ENCODE measurements at places on chromosomes 5 and 9.

DNA sequence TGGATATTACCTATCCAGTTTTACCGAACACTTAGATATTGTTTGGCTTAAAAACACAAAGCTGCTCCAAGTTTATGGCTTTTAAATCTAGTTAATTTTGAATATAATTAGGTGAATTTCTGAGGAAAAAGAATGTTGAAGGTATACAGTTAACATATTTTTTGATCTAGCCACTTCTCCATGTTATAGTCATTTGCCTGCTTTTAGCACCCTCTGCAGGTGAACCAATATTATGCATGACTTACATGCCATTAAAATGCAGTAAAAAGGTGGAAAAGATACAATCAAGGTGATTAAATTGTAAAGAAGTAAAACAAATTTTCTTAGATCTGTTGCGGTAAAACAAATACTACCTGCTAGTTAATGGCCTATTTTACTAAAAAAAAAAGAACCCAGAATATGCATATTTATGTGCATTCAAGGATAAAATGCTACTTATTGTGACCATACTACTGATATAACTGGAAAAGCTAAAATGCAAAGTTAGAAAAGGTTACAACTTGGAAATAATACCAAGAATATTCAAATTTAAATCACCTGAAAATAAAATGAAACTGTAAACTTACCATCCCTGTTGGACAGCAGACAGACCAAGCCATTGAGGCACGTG, 132.1 kb downstream of the AP3B1 start:
- ATAC-seq: no peak

GRCh38 chr9:92654481-92655301, 15.2 kb downstream of the IPPK start:
- no peak for ATAC-seq

DNA sequence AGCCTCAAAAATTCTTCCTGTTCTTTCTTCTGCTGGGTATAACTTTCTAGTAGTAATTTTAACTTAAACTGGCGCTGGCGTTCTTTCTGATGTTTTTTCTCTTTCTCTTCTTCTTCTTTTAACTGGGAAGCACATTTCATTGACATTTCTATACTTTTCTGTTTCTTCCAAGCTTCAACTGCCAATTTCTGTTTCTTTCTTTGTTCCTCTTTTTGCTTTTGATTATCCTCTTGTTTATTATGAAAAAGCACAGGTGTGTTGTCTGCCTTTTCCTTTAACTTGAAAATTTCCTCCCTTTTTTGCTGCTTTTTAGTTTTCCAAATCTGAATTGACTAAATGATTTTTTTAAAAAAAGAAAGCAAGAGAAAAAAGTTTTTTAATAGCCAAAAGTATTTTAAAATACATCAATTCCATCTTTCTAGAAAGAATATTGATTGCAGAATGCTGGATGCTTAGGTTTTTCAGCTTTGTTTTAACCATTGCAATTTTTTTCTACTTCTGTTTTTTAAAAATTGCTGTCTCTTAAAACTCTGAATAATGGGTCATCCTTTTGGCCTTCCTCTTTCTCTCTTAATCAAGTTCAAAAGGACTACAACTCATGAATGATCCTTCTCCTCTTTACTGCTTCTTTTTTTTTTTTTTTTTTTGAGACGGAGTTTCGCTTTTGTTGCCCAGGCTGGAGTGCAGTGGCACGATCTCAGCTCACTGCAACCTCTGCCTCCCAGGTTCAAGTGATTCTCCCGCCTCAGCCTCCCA, 8.8 kb upstream of the PGGT1B start:
- no peak for ATAC-seq

DNA sequence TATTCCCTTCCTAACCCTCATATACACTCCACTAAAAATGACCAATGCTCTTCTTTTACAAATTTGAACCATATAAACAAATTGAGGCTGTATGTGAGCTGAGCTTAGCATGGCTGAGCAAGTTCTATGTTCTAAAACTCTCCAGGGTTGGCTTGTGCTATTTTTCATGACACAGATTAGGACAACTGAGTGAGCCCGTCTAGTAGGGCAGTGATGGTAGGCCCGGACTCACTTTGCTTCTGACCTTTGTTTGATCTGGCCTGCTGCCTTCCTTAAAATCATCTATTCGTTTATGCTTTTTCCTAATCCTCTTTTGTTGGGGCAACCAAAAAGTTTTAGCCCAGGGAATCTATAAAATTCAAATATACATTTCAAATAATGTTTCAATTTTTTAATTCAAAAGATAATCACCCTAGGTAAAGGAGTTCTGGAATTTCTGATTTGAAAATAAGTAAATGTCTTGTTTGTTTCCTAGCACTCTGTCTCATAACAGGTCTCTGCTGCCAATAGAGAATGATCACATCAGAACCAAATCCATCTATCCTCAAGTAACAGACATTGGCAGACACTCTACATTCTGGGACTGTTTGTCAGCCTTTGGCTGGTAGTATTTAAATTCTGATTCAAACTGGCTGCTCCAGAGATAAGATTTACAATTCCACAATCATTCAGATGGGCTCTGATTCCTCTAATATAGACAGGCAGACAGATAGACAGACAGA, 217.0 kb upstream of the TARS1 start:
- ATAC-seq: no peak

DNA sequence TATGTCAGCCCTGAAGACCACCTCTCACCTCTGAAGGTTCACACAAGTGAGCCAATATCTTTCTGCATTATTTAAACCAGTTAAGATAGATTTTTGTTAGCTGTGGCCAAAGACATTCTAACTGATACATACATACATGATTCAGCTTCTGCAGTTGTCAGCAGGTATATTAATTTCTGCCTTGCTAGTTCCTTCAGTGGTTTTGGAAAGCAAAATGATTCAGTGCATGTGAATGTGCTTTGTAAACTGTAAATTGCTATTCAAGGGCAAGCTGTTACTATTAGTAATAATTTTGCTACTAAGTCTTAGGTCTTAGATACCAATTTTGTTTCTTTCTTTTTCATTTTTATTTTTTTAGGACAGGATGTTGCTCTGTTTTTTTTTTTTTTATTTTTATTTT, 89.2 kb upstream of the ERBIN start:
- no peak for ATAC-seq

DNA sequence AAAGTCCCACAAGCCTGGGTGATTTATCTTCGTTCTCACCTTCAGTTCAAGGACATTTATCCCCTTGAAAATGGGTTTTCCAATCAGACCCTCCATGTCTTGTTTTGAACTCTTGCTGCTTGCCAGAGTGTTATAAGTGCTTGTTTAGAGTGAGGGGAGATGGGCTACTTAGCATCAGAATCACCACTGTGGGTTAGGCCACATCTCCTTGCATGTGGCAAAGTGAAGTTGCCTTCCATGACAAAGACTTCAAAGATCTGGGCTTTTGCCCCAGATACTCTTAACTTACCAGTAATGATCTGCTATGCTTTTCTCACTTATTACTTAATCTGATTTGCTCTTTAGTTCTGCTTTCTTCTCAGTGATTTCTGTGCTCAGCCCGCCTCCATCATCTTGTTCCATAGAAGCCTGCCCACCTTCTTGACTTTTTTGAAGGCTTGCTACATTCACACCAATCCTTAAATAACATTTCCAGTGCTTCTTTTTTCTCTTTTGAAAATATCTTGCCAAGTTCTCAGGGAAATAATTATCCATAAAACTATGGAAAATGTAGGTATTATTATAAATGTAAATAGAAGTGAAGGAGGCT, 39.0 kb downstream of the GPR21 start:
- ATAC-seq: no peak

- ATAC-seq: no peak
Measured at GRCh38 chr5:95043648-95044047, 241.2 kb downstream of the MCTP1 start.

DNA sequence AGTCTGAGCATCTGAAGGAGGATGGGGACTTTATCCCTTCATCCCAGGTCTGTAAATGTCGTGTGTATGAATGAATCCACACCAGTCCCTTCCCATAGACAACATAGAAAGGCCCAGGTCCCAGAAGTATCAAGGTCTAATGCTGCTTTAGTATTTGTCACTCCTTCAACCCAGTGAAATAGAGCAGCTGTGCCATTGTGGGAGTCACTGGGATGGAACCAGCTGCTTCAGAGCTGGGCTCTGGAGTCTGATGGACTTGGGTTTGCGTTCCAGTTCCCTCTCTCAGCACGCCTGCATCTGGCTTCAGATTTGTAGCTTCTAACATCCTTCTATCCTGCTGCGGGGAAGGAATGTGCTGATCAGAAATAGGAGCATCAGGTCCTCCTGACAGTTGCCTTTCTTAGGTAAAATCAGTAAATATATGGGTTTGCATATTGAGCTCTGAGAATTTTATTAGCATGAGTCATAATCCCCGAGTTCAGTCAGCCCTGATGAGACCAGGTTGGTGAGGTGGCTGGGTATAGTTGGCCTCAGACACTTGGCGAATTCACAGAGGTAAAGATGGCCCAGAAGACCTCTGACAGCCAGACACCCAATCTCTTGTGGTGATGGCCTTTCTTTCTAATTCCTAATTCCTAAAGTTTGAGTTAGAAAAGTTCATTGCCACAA, 10.1 kb downstream of the ACO1 start:
- ATAC-seq: no peak

GRCh38 chr5:54093861-54094260, 216.5 kb downstream of the ARL15 start:
- peak; percentile 86 for ATAC-seq

GRCh38 chr5:83767409-83767992, 46.8 kb upstream of the HAPLN1 start:
- ATAC-seq: no peak

DNA sequence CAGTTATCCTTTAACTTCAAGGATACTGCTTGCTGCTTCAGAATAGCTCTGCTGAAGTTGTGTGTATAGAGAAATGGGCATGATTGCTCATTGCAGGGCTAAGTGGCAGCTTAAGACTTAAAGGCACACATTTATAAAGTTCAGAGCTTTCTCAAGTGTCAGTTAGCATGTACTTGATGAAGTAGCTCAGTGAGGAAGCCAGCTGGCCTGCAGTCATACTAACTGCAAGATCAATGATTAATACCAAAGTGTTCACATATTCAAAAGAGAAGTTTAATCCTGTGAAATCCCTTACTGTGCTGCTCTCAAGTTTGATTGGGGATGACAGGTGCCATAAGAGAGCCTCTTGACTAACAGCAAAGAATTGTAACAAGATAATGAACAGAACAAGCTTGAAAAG, 483.4 kb upstream of the NUDT12 start:
- ATAC-seq: no peak

DNA sequence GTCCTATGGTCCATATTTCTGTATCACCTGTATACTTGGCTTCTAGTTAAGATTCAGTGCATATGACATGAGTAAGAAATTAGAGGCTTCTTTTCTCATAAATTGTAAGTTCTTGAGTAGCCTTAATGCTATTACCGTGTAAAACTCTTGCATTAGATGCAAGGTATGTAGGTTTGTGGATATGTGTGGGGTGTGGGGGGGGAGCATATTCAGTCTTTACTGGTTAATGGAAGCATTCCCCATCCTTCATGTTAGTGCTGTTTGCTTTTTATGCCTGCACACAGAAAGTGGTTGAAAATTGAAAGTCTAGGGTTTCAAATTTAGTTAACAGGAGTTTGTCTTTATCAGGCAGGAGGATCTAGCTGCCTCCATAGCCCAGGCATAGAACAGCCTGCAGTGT, 16.1 kb downstream of the RAI14 start:
- ATAC-seq: no peak

GRCh38 chr5:166865206-166865605, 1426.2 kb upstream of the WWC1 start:
- no peak for ATAC-seq

GRCh38 chr5:38883842-38884241, 38.0 kb downstream of the OSMR start:
- ATAC-seq: no peak

DNA sequence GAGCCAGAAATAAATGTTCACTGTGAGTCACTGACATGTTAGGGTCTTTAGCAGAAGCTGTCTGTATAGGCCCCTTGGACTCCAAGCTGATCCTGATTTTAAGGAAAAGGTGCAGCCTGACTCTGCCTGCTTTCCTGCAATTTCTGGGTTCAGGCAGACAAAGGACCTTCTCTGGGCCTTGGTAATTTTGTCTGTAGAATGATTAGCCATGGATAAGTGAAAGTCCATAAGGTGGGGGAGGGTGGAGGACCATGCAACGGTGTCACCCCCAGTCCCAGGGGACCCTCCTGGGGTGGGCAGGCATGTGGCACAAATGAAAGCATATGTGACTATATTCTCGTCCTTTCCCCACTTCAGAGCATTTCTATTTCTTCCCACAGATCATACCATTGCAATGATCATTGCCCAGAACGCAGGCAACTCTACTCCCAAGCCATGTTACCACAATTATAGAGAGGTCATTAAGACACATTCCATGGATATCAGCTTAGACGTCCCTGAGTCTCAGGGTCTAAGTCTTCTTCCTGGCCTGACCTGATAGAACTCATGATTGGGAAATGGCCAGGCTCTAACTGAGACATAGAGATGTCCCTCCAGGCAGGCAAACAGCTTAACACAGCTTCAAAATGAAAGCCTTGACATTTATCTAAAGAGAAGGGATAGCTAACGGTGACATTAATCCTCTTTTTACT, 157.9 kb upstream of the ALDH1B1 start:
- ATAC-seq: no peak

GRCh38 chr9:15386465-15386864, 36.2 kb upstream of the SNAPC3 start:
- no peak for ATAC-seq

DNA sequence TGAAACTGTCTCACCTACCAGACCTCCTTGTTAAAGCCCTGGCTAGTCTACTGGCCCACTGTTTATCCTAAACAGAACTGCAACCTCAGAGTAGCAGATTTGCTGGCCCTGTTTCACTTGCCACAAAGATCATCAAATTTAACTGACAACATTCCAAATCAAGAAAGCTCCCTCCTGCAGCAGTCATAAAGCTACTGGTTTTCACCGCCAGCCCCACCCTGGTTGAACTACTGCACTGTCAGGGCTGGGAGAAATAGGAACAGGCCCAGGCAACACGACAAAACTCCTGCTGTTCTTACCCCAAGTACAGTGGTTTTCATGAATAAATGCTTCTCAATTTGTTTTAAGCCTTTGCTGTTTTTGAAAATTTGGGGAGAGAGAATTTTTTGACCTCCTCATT, 63.0 kb downstream of the NR6A1 start:
- no peak for ATAC-seq

- no peak for ATAC-seq
Measured at GRCh38 chr5:172194985-172195774, 1.2 kb downstream of the EFCAB9 start.

GRCh38 chr9:35014517-35014916, 25.0 kb downstream of the DNAJB5 start:
- ATAC-seq: no peak

DNA sequence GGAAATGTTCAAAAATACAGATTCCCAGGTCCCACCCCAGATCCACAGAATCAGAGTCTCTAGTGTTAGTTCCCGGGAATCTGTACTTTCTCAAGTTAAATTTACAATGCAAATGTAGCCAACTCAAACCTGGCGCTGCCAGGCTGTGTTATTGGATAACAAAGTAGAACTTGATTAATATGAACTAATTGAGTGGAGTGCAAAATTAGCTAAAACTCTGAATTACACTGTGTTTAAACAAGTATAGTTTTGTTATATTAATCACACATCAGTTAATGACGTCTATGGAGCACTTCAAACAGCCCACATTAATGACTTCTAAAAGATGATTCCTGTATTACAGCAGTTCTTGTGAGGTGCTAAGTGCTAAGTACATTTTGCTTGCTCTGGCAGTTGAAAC, 32.4 kb upstream of the CYFIP2 start:
- ATAC-seq: no peak

GRCh38 chr5:56211298-56211865, 21.7 kb downstream of the ANKRD55 start:
- no peak for ATAC-seq

GRCh38 chr5:123094919-123095797, 6.1 kb downstream of the PRDM6 start:
- no peak for ATAC-seq

- ATAC-seq: no peak
Measured at GRCh38 chr5:166365164-166365563, 1926.3 kb upstream of the WWC1 start.

All from stimulated activated memory B cell treated with anti-CD40 and anti-IgM and Interleukin-4, amounts not matched to agents 10 μg/mL and 1 μg/mL and 100 μg/mL, for 72 hours (primary cell).